MG63 (cell line): ENCODE measurements at places on chromosomes 12 and 14. TPM values are rescaled to one million over a fixed set of nuclear protein-coding genes. Genes with fewer than 3 reads are reported as not detected.

Gene P2RX2
- total RNA-seq: not detected in 2 replicates

DNA sequence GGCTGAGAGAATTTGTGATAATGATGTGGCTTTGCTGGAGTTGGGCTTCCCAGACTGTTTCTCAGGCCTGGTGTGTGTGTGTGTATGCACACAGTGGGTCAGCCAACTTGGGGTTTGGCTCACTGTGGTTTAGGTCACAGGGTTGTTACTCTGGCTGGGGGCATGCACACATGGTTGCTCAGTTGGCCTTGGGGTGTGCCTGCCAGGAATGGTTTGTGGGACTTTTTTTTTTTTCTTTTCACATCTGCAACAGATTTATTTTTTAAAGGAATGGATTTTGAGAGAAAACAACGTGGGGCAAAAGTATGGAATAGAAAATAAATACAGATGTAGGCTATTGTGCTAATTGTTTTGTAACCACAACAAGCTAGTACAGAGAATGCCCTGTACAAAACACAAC, 25.0 kb upstream of the GTF2A1 start:
- DNase-seq: no peak

GRCh38 chr12:102433304-102433703, 47.1 kb downstream of the IGF1 start:
- DNase-seq: no peak

- no peak for DNase-seq
Observed at GRCh38 chr14:71730471-71730870, 201.8 kb upstream of the RGS6 start.

DNA sequence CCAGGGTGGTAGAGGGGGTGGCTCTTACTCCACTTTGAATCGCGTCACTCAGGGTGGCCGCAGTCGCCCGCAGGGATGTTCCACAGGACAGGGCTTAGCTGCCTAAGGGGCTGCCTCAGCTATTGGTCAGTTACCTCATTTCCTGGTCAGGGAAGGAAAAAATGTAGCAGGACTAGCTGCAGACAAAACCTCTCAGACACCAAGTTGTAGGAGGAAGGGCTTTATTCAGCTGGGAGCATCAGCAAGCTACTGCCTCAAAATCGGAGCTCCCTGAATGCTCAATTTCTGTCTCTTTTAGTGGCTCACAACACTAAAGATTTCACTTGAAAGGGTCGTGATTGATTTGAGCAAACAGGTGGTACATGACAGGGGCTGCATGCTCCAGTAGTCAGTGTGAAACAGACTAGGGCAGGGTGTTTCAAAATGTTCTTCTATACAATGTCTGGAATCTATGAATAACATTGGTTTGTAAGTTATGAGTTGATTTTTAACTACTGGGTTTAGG, 6.4 kb upstream of the CLEC6A start:
- no peak for DNase-seq
